ENCODE measurements at places on chromosomes 7 and 10.

DNA sequence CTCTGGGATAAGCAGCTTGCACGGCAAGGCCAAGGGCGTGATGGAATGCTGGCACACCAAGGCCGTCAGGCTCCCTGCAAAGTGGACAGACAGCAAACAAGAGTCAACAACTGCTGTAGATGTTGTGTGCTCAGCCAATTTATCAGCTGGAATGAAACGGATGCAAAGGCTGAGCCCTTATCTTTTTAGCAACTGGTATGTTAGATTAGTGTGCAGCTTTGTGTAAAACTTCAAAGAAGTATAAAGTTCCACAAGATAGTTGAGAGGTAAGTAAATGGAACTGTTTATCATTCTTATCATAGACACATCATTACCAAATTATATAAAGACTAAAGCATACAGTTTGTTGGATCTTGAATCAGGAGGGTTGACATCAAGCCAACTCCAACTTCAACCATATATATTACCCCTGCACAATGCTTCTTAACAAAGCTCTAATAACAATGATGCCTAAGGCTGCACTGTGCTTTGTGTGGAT lies 289.0 kb downstream of the TNS3 start:
- no peak for DNase-seq

- no peak for DNase-seq
Measured at GRCh38 chr10:5457741-5458140, 41.6 kb downstream of the CALML5 start.

DNA sequence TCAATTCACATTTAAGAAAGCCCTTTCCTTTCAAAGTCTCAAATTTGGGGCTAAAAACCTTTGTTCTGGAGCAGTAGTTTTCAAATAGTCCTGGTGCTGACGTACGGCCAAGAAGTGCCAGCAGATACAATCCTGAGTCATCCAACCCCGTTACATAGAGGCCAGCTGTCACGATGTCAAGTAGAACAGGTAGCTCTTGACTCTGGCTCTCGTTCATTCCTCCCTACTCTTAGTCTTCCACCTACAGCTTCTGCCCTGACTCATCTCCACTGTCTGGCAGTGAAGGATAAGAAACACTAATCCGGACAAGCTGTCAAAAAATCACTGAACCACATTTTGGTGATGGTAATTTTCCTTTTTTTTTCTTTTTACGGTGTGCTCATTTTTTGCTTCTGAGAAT lies 132.4 kb upstream of the PTN start:
- DNase-seq: peak; percentile 24

DNA sequence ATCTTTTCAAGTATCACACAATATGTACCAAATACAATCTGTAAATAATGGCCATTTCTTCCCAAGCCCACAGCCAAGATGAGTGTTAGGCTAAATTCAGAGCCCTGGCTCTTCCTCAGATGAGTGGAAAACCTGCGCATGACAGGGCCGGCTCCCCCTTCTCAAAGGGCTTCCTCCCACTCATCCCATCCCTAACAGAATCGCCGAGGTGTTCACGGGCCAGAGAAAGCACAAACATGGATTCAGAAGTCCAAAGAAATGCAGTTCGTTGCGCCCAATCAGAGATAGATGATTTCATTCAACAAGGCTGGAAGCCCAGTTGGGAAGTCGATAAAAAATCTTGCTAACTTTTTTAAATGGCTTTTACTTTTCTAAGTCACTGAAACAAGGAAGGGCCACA lies 121.8 kb downstream of the UBE2H start:
- DNase-seq: no peak

- no peak for DNase-seq
Measured at GRCh38 chr10:127272076-127272475, 75.7 kb upstream of the INSYN2A start.
